ENCODE measurements at places on chromosomes 16 and 17. TPM values are rescaled to one million over a fixed set of nuclear protein-coding genes. Genes with fewer than 3 reads are reported as not detected.

DNA sequence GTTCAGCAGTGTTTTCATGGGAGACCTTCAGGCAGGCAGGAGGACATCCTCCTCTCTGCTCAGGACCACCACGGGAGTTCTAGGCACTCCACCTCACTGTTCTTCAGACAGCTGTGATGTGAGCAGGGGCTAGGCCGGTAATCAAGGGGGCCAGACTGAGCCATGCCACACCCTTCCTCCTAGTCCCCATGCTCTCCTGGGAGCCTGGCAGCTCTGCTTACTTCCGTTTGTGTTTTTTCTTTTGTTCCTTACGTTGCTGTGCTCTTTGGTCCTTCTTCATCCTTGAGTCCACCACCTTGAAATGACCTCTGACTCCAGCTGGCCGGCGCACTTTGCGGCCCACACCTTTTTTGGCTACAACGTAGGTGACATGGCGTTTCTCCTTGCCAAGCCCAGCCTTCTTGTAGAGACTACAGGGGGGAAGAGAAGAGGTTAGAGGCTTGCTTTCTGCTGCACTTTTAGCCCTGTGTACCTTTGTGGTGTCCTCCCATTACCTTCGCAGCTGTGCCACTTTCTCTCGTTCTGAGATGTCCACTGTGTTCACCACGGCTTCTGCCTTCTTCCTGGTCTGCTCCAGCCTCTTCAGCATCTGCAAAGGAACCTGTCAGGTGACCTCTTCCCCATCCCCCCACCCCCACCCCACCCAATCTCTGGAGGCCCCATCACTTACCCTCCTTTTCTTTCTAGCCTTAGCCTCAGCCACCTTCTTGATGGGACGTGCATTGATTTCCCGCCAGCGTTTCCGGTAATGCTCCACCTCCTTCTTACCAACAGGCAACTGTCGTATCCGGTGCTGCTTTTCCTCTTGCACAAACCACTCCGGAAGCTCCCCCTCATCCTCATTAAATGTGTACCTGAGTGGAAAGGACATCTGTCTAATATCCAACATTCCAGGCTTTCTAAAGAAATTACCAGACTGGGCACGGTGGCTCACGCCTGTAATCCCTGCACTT is 7.4 kb upstream of the PSMC5 start:
- H3K4me3 ChIP-seq: peak overlapping the region; percentile 15
- peaks cover 2% of the 10 kb centered on the region for H3K4me1 ChIP-seq
- DNase-seq: no peak
- H3K36me3 ChIP-seq: peaks cover 67% of the 10 kb centered on the region

- DNase-seq: no peak
- H3K27ac ChIP-seq: no peak overlapping the region
- H3K4me1 ChIP-seq: no peaks in the 10 kb centered on the region
Observed at GRCh38 chr17:79532107-79532790, 78.6 kb downstream of the RBFOX3 start.

DNA sequence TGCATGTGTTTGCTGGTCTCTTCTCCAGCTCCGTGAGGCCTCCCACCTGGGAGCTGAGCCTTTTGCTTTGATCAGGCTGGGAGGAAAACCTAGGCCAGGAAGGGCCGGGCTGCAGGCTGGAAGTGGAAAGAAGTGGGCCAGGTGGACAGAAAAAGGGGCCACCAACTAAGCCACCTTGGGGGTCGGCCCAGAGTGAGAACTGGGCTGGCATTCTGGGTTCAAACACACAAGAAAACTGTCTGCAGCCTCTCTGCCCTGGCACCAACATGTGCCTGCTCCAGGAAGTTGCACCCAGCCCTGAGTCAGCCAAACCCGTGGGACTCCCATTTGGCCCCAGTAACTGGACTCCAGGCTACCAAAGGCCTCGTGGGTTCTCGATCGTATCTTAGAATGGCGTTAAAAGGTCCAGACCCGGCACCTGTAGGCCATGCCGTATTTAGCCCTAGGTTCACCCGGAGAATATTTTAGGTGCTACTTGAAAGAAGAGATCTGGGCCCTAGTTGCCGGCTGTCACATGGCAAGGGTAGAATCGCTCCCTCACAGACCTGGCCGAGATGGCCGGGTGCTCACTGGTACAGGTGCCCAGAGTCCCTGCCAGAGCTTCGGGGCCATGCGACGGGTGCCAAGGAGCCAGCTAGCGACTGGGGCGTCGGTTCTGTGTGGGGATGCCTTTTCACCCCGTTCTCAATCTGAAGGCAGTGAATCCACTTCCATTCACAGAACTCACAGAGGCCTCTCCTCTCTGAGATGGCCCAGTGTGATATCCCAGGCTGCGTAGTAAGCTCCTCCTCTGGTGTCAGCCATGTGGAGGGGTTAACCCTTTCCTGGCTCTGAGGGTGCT is 236.6 kb downstream of the MRTFB start:
- no peak overlapping the region for H3K27ac ChIP-seq
- no peak overlapping the region for H3K4me3 ChIP-seq
- no peaks in the 10 kb centered on the region for H3K27me3 ChIP-seq
- no peaks in the 10 kb centered on the region for H3K4me1 ChIP-seq
- H3K36me3 ChIP-seq: no peaks in the 10 kb centered on the region

GRCh38 chr17:55825213-55825612 is 74.4 kb downstream of the PCTP start:
- no peaks in the 10 kb centered on the region for H3K27me3 ChIP-seq
- H3K4me3 ChIP-seq: no peak overlapping the region
- H3K27ac ChIP-seq: no peak overlapping the region
- no peaks in the 10 kb centered on the region for H3K4me1 ChIP-seq
- DNase-seq: no peak

DNA sequence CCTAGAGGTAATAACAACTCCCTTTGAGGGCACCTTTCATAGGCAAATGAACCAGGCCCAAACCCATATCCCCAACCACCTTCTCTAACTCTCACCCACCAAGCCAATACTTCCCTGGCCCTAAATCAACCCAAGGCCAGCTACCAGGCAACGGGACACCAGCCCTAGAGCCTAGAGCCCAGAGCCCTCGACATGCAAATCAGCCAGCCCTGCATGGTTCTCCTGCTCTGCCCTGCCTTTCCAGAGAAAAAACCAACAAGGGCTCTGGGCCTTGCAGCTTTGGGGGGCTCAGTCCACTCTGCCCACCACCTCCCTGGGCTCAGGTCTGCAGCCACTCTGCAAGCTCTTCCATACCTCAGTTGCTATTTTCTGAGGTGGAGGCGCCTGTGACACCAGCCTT is 55.0 kb downstream of the PITPNM3 start:
- no peak for DNase-seq
- H3K4me1 ChIP-seq: peaks cover 34% of the 10 kb centered on the region
- H3K27me3 ChIP-seq: peaks cover 2% of the 10 kb centered on the region
- no peak overlapping the region for H3K27ac ChIP-seq
- H3K4me3 ChIP-seq: no peak overlapping the region

DNA sequence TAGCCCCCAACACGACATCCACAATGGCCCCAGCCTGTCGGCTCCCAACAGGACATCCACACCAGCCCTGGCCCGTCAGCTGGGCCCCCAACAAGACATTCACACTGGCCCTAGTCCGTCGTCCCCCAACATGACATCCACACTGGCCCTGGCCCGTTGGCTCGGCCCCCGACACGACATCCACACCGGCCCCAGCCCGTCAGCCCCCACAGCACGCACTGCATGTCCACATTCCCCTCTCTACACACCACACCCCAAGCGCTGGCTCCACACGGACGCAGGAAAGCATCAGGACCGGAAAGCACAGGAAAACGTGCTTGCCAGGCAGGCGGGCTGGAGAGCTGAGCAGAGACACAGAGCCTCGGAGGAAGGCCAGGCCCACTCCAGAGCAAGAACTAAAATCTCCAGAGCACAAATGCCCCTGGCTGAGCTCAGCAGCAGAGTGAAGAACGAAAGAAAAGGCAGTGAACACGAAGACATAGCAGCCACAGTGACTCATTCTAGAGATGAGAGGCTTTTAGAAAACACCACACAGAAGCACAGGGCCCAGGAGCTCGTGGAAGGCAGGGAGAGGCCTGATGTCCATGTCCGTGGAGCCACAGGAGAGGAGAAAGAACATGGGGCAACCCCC is 50.6 kb downstream of the LMF1 start:
- no peak overlapping the region for H3K27ac ChIP-seq
- no peak overlapping the region for H3K4me3 ChIP-seq

DNA sequence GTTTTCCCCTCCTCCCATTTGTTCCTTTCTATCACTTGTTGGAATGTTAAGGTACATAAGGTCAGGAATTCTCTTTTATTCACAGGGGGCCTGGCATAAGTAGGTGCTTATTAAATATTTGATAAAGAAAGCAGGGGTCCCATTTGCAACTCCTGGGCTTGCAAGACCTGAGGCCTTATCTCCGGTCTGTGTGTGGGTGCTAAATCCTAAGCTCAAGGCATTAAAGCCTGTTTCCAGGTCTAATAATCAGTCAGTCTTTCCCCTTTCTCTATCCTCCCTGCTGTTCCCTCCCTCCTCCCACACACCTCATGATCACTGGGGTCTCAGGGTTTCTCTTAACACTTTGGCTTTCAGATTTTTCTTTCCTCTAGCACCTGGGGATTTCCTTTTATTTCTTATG is 17.1 kb downstream of the NTN1 start:
- no peak overlapping the region for H3K27ac ChIP-seq
- H3K4me3 ChIP-seq: no peak overlapping the region
- H3K4me1 ChIP-seq: no peaks in the 10 kb centered on the region
- no peaks in the 10 kb centered on the region for H3K27me3 ChIP-seq
- DNase-seq: no peak

DNA sequence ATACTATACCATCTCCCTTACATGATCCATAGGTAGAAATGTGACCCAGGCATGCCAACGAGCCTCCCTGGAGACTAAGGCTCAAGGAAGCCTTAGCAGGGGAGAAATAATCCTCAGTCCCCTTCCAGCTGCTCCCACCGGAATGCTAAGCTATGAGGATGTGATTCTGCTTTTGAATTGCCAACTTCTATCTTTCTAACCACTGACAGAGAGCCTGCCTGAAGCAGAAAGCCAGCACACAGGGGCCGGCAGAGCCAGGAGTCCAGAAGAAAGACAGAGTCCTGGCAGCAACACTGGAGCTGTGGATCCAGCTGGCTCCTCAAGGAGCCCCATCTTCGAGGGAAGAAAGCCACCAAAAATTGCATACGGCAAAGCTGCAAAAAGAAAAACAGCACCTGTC is 579.6 kb upstream of the CDH5 start:
- no peak overlapping the region for H3K4me3 ChIP-seq
- no peaks in the 10 kb centered on the region for H3K36me3 ChIP-seq
- H3K27me3 ChIP-seq: no peaks in the 10 kb centered on the region
- H3K27ac ChIP-seq: no peak overlapping the region
- DNase-seq: no peak

- H3K36me3 ChIP-seq: peaks cover 15% of the 10 kb centered on the region
- no peak for DNase-seq
- H3K4me3 ChIP-seq: no peak overlapping the region
- H3K4me1 ChIP-seq: peaks cover 20% of the 10 kb centered on the region
- no peak overlapping the region for H3K27ac ChIP-seq
- H3K27me3 ChIP-seq: peaks cover 4% of the 10 kb centered on the region
Observed at GRCh38 chr17:81027591-81028505, 7.1 kb upstream of the BAIAP2 start.

DNA sequence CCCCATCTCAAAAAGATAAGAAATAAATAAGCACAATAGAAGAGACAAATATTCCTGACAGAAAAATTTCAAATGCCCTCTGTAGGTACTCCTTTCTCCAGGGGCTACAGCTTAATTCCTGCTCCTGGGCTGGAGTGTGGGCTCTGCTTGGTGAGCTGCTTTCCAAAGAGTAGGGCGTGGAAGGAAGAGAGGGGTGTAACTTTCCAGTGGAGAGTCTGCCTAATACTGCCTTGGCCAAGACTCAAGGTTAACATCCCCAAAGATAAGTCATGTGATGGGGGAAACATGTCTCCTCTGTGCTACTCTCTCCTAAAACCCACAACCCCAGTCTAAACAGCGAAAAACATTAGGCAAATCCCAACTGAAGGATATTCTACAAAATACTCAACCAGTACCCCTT is 42.7 kb downstream of the TMC5 start:
- no peaks in the 10 kb centered on the region for H3K36me3 ChIP-seq
- H3K27ac ChIP-seq: no peak overlapping the region
- DNase-seq: no peak

- H3K27ac ChIP-seq: peak overlapping the region; percentile 78
- peaks cover 16% of the 10 kb centered on the region for H3K4me1 ChIP-seq
- peaks cover 8% of the 10 kb centered on the region for H3K27me3 ChIP-seq
- H3K36me3 ChIP-seq: peaks cover 70% of the 10 kb centered on the region
- DNase-seq: peak; percentile 6
Observed at GRCh38 chr16:3401719-3402397, 843 bp downstream of the ZNF174 start.

DNA sequence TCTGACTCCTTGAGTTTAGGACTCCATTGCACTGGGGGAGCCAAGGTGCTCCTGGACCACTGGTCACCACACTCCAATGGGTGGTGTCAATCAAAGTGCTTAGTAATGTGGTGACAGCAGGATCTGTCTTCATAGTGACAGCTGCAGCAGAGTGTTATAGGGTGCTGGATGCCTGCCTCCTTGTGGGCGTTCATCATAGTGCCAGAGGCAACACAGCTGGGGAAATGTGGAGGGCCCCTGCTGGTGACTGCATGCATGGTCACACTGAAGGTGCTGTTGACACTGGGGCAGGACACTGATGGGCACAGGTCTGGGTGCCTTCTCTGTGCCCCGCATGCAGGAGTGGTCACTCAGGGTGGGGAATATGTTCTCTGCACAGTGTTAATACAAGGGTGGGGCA is 177.5 kb upstream of the CDH8 start:
- no peak overlapping the region for H3K27ac ChIP-seq
- H3K4me1 ChIP-seq: no peaks in the 10 kb centered on the region
- peaks cover 1% of the 10 kb centered on the region for H3K27me3 ChIP-seq

DNA sequence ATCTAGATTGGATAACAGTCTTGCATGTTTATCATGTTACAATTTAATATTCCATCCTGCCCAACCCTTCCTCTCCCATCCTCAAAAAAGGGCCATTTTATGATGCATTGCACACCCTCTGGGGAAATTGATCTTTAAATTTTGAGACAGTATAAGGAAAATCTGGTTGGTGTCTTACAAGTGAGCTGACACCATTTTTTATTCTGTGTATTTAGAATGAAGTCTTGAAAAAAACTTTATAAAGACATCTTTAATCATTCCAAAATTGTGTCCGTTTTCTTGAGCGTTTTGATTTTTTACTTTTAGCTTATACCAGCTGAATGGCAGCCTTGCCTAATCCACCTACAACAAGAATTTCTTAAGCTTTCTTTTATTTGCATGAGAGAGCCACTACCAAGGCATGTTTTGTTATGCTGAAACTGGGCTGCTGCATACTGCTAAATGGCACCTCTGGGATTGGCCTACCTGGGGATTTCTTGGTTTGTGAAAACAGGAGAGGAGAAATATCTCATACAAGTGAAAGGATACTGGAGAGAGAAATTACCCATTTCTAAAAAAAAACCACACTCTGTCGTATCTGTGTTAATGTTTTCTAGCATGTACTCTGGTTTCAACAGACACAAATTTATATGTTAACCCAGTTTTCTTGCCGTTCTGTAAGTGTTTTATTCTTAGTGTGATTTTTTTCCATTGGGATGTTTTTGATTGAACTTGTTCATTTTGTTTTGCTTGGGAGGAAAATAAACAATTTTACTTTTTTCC is 52.2 kb downstream of the TUBD1 start:
- H3K27me3 ChIP-seq: peaks cover 4% of the 10 kb centered on the region
- peak overlapping the region; percentile 72 for H3K27ac ChIP-seq
- H3K4me1 ChIP-seq: peaks cover 30% of the 10 kb centered on the region
- H3K4me3 ChIP-seq: peak overlapping the region; percentile 71

GRCh38 chr17:45155029-45155428 is 6.6 kb upstream of the HEXIM2 start:
- no peak for DNase-seq
- no peaks in the 10 kb centered on the region for H3K27me3 ChIP-seq
- no peak overlapping the region for H3K27ac ChIP-seq

Gene MGRN1
- 82.5 TPM for total RNA-seq

Gene PYY
- not detected for total RNA-seq

Gene MARVELD3
- total RNA-seq: 3.9 TPM

Gene TEX14
- 0.21 TPM for total RNA-seq

Gene PPP1R27
- not detected for total RNA-seq

Gene MYH3
- 2.1 TPM for total RNA-seq
